Fibroblast of the aortic adventitia (primary cell): ENCODE measurements at places on chromosomes 4 and X.

- DNase-seq, result no peak
These were observed 39.3 kb upstream of the XK start for GRCh38 chrX:37646254-37646653.

- peak; percentile 79 for DNase-seq
These were observed 21.0 kb downstream of the S100G start for GRCh38 chrX:16671005-16671404.

- DNase-seq, result peak; percentile 38
These were observed 177.9 kb downstream of the AFAP1 start for GRCh38 chr4:7761720-7762119.

DNA sequence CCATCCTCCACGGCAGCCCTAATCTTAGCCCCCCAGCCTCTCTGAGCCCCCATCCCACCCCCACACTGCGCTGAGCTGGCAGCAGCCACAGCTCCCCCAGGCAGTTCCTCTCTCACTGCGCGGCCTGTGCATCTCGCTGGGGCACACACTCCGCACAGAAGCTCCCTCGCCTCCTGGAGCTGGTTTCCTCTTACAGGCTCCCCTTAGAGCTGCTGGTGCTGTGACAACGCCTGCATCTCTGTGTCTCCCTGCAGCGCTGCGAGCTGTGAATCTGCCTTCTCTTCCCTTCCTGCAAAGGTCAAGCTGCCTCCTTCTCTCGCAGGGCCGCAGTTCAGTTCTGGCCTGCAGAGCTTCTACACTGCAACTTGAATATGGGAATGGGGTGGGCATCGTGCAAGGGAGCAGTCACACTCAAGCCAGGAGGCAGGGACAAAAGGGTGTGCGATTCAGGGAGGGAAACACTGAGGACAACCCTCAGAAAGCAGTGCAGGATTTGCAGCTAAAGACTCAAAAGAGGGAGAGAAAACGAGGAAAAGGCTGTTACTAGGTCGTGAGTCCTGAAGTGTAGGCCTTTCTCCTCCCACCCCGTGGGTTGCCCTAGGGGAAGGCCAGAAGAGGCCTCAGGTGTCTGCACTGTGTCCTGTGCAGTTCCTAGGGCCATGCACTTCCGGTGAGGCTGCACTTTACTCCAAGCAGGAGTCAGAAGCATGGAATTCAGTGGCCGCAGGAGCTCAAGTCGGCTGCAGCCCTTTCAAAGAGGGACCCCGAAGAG is 87.0 kb downstream of the BCOR start:
- DNase-seq, result no peak

GRCh38 chr4:155759372-155760252 is 791 bp downstream of the GUCY1B1 start:
- DNase-seq, result no peak

- DNase-seq, result no peak
These were observed 16.2 kb upstream of the FRMD7 start for GRCh38 chrX:132144061-132144460.

GRCh38 chrX:97863261-97863660 is 979.6 kb downstream of the RPA4 start:
- DNase-seq, result no peak

DNA sequence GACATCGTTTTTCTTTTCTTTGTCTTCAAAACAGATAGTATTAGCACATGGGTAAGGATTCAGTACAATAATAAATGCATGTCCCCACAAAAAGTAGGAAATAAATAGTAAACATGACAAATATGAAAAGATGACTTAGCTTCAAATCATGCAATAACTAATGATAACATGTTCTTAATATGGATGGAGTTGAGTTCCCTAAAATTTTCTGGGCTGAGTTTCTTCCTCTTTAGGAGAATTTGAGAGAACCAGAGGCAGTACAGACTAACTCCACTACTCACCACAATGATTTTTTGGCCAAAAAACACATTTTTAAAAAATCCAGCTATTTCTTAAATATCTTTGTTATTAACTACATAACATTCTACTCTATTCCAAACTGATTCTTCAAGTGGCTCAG is 432.3 kb upstream of the HS3ST1 start:
- DNase-seq, result no peak

DNA sequence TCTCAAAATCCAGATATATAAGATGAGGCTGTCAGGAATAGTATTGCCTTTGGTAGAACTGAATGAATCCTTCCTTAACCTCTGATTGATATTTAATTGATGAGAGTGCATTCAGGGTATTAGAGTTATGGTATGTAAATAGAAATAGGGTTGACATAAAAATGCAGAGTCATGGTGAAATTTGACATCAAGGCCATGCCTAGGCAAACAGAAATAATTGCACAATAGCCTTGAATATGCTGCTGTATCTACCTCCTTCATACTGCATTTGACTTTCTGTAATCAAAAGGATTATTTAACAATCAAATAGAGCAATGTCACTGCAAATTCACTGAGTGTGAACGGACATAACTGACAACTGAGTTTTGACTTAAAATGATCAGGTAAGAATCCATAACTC is 1316.3 kb downstream of the STIM2 start:
- DNase-seq, result no peak

- DNase-seq, result no peak
These were observed 11.1 kb downstream of the CNGA2 start for GRCh38 chrX:151745651-151746050.

DNA sequence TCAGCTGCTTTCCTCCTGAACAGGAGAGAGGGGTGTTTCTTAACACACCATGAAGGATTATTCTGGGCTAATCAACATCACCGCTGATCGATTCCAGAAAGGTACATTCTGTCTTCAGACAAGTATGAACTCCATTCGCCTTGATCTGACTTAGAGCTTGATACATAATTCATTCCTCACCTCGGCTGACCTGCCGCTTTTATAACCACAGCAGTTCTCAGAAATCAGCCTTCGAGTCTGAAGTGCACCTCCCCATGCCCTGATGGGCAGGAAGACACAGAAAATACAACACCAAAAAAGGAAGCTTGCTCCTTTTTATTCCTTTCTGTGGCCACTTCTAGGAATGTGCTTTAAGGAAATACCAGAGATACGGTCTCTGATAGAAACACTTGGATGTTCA is 85.7 kb downstream of the JAKMIP1 start:
- DNase-seq, result no peak

DNA sequence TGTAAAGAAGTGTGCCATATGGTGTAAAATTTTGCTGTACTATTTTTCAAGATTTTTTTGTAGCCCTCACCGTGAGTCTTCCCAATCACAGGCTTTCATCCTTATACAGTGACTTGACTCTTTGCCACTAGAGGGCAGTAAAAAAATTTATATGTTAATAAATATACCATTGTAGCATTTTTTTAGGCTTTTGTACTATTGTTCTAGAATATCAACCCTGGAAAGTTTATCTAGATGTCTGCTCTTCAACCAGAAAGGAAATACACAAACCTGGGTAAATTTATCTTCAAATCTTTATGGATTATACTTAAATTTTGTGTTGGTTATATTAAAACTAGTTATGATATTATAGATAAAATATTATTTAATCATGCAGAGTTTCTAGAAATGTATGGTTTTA is 235.3 kb downstream of the TENM3 start:
- DNase-seq, result peak; percentile 60

GRCh38 chr4:75034523-75034922 is 101.6 kb downstream of the PARM1 start:
- no peak for DNase-seq

DNA sequence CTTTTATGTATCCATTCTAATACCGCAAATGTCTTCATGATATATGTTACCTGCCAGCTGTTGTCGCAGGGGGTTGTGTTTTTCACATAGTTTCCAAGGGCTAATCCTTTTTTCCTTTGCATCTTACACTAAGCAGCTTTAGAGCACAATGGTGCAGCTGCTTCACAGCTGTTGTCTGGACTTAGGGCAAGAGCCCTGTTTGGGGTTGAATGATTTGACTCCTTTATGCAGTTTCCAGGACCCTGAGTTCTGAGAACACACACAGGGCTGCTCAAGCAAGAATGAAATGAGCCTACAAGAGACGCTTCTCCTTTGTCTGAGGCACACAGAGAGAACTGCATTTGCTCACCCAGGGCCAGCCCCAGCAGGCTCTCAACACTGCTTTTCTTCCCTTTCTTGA is 20.2 kb downstream of the CCNG2 start:
- DNase-seq, result no peak

DNA sequence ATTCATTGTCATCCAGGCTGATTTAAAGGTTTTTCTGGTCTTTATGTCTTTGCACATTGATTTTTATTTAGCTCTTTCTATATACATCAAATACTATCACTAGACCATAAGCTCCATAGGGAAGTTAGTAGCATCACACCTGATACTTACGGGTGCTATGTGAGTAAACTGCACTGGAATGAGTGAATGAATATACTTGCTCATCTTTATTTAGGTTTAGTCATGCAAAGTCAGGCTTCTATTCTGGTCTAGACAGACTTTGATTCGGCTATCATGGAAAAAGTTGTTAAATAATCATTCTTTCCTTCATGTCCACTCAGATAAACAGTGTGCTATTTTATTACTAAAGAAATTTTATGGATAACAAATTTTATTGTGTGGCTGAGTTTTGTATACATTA is 457.8 kb upstream of the PCDH7 start:
- DNase-seq, result no peak

GRCh38 chr4:876780-877179 is 50.9 kb upstream of the CPLX1 start:
- no peak for DNase-seq

DNA sequence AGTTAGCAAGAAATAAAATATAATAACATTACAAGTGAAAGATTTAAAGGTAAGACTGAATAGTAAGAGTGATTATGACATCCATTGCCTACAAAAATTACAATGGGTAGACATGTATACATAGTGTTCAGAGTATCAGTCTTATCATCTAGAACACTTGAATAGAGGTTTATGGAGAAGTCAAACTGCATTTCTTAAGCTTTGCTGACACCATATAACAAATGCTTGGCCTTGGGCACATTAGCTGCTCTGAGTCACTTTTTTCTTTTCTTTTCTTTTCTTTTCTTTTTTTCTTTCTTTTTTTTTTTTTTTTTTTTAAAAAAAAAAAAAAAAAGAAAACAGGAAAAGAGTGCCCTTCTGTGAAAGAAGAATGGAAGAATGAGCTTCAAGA is 220.0 kb downstream of the SPCS3 start:
- peak; percentile 55 for DNase-seq

DNA sequence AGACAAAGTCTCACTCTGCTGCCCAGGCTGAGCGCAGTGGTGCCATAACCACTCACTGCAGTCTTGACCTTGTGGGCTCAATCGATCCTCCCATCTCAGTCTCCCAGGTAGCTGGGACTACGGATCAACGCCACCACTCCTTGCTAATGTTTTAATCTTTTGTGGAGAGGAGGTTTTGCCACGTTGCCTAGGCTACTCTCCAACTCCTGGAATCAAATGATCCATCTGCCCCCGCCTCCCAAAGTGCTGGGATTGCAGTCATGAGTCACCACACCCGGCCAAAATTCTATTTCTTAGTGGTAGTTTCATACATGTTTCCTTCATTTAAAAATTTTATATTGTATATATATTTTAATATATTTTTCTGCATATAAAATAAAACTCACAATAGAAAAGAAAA is 125.8 kb upstream of the CLNK start:
- DNase-seq, result no peak

GRCh38 chr4:70505151-70505748 is 13.1 kb upstream of the AMTN start:
- peak; percentile 57 for DNase-seq

DNA sequence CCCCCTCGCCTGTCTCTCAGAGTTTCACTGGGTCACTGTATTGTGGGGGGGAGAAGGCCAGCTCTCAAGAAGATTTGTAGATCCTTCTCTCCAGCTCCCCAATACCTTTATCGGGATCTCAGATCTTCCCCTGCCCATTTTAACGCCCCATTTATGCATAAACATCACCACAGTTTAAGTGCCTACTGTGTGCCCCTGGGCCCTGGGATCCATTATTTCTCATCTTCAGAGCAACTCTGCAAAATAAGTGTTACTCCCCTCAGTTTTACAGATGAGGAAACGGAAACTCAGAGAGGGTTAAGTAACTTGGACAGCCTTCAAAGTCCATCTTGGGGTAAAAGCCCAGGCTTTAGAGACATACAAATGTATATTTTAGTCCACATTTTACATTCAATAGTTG is 421 bp upstream of the IGSF1 start:
- DNase-seq, result no peak

DNA sequence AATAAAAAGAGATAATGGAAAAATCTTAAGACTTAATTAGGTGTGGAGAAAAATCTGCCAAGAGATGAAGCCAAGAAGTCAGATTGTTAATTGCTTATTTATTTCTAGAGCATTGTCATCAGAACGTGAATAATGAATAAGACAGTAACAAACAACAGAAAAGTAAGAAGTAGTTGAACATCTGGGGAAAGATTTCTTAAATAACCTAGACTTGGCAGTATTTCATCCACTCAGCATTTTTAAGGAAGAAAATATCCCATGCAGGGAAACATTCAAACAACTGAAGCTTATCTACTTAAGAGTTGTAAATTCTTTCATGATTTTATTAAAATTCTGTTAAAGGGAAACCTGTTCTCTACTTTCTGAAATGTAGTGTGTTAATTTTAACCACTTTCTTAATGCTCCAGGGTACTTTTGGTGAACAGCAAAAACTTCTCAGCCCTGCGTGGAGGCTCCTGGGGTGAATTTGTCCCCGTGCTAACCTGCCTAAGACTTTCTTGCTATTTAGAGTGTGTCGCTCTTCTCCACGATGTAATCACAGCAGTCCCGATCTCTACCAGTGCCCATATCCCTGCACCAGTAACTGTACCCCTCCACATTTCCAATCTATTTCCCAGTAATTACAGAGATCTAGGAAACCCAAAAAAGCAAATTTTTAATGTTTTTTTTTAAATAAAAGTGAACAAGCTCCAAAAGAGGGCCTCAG is 124.6 kb downstream of the CORIN start:
- DNase-seq, result no peak

- DNase-seq, result no peak
These were observed 9.9 kb downstream of the MAML3 start for GRCh38 chr4:140144050-140144449.

GRCh38 chrX:137651647-137652046 is 85.7 kb downstream of the ZIC3 start:
- DNase-seq, result no peak

DNA sequence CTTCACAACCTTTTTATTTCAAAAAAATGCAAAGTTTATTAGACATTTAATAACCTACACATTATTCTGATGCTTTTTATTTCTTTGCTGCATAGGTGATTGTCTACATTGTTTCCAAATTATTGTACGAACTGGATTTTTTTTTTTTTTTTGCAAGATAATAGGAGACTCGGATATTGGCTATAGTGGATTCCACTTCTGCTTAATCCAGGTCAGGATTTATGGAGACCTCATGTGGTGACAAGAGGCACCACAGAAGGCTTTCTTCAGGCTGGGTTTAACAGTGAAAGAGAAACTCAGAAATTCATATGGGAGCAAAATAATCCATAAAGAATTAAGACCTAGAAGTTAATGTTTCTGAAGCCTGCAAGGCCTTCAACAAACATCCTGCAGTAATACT is 2.4 kb upstream of the SLIT2 start:
- DNase-seq, result peak; percentile 83
